ENCODE measurements at places on chromosomes 5 and 9. TPM values are rescaled to one million over a fixed set of nuclear protein-coding genes. Genes with fewer than 3 reads are reported as not detected.

The CFAP90 gene
- total RNA-seq = not detected

- H3K4me1 ChIP-seq = peaks cover 2% of the 10 kb centered on the region
- no peaks in the 10 kb centered on the region for H3K36me3 ChIP-seq
- H3K4me3 ChIP-seq = no peak overlapping the region
- no peak overlapping the region for H3K27ac ChIP-seq
Observed at GRCh38 chr9:27335075-27335474, 38.1 kb upstream of the EQTN start.

The GFPT2 gene
- 0.10 TPM for total RNA-seq

- H3K27me3 ChIP-seq = peaks cover 5% of the 10 kb centered on the region
- no peak overlapping the region for H3K27ac ChIP-seq
- H3K36me3 ChIP-seq = no peaks in the 10 kb centered on the region
- no peak for DNase-seq
- peaks cover 15% of the 10 kb centered on the region for H3K4me1 ChIP-seq
Observed at GRCh38 chr9:79817438-79818004, 245.8 kb downstream of the TLE4 start.

DNA sequence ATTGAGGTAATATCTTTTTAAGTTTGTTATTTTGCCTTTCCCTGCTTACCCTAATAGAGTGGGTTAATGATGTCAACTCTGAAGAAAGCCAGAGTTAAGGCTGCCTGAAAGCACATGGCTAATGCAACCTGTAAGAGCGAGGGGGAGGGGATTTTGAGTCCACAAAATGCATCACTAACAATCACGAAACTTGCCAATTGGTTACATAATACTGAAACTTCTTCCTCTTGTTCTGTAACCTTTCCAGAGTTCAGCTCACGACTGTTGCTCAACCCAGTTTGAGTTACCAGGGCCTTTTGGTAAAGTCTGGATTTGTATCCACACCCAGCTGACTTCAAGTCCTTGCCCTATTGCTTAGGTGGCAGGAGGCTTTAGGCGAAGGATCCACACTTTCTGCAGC lies 308.8 kb downstream of the EFNA5 start:
- H3K36me3 ChIP-seq = no peaks in the 10 kb centered on the region
- H3K27me3 ChIP-seq = peaks cover 4% of the 10 kb centered on the region
- no peaks in the 10 kb centered on the region for H3K4me1 ChIP-seq
- no peak overlapping the region for H3K27ac ChIP-seq
- H3K4me3 ChIP-seq = no peak overlapping the region
- DNase-seq = no peak

GRCh38 chr9:88266416-88266815 lies 121.8 kb upstream of the SPIN1 start:
- no peak overlapping the region for H3K27ac ChIP-seq
- H3K36me3 ChIP-seq = no peaks in the 10 kb centered on the region
- H3K4me3 ChIP-seq = no peak overlapping the region
- DNase-seq = no peak
- H3K27me3 ChIP-seq = no peaks in the 10 kb centered on the region

DNA sequence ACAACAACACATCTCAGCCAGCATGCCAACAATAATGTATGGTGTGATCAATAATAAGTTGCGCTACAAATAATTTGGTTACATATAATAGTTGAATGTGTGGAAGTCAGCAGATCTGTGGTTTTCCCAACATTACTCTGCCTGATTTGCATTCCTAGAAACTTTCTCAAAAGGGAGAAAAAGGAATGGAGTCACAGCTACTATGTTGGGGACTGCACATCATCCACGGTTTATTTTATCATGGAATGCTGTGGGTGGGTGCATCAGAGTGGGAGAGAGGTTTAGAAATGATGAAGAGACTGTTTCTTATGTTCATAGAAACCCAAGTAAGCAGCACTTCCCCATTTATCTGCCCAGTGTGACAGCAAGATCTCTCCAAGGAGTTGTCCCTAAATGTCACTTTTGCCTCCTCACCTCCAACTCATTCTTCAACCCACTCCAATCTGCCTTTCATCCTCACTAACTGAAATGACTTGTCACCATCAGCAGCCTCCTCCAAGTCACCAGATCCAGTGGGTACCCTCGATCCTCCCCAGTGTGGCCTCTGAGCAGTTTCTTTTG lies 2.8 kb upstream of the SPOCK1 start:
- no peak for DNase-seq
- no peaks in the 10 kb centered on the region for H3K36me3 ChIP-seq
- H3K4me3 ChIP-seq = no peak overlapping the region
- H3K4me1 ChIP-seq = no peaks in the 10 kb centered on the region

DNA sequence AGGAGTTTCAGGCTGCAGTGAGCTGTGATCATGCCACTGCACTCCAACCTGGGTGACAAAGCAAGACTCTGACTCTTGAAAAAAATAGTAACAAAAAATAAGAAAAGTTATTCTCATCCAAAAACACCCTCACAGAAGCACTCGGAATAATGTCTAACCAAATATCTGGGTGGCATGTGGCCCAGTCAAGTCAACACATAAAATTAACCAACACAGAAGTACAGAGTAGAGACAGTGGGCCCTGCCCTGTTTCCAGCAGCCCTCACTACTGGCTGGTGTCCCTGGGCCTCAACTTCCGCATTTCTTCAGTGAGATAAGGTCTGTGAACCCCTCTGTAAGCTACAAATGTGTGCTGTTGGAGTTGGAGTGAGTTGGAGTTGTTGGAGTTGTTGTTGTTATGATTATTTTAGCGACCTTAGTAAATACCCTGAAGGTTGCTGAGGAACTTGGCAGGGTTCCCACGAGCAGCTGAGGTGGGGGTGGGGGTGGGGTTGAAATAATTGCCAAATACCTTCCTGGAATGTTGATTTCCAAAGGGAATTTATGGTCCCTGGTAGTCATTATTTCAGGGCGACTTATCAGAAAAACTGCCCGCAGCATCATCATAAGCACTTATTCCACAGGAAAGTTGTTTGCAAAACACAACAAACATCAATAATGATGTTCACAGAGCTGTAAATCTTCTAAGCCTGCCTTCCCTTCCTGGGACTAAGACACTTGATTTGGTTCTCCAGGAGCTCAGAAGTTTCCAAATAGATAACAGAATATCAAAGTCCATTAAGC lies 30.2 kb downstream of the C5orf15 start:
- no peak for DNase-seq
- no peak overlapping the region for H3K4me3 ChIP-seq
- no peaks in the 10 kb centered on the region for H3K36me3 ChIP-seq
- H3K4me1 ChIP-seq = peaks cover 31% of the 10 kb centered on the region
- H3K27me3 ChIP-seq = peaks cover 9% of the 10 kb centered on the region
- no peak overlapping the region for H3K27ac ChIP-seq

GRCh38 chr9:8652255-8652654 lies 852.7 kb upstream of the DMAC1 start:
- no peak for DNase-seq
- no peaks in the 10 kb centered on the region for H3K36me3 ChIP-seq
- H3K4me1 ChIP-seq = no peaks in the 10 kb centered on the region
- H3K27me3 ChIP-seq = no peaks in the 10 kb centered on the region
- H3K27ac ChIP-seq = no peak overlapping the region
- no peak overlapping the region for H3K4me3 ChIP-seq

The THBS4 gene
- total RNA-seq = 0.41 TPM

DNA sequence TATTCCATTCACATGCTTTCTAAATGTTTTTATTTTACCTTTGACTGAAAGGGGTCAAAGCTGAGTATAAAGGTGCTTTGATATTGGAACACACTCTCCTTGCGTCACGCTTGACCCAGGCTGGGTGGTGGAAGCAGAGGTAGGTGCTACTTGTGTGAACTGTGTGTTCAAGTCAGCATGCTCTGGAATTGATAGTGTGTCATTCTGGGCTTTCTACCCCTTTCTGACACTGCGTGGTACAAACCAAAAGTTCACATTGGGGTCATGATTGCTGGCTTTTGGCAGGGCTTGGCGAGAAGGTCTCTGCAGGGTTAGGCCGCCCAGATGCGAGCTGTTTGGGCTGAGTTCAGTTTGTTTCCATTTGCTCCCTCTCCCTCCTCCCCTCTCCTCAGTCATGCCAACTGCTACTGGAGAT lies 131.8 kb downstream of the ADAMTSL1 start:
- H3K27me3 ChIP-seq = peaks cover 6% of the 10 kb centered on the region
- no peak for DNase-seq
- H3K4me3 ChIP-seq = no peak overlapping the region
- H3K36me3 ChIP-seq = no peaks in the 10 kb centered on the region
- H3K4me1 ChIP-seq = no peaks in the 10 kb centered on the region

The LAMC3 gene
- 0.91 TPM for total RNA-seq

The IRGM gene
- total RNA-seq = 2.9 TPM

DNA sequence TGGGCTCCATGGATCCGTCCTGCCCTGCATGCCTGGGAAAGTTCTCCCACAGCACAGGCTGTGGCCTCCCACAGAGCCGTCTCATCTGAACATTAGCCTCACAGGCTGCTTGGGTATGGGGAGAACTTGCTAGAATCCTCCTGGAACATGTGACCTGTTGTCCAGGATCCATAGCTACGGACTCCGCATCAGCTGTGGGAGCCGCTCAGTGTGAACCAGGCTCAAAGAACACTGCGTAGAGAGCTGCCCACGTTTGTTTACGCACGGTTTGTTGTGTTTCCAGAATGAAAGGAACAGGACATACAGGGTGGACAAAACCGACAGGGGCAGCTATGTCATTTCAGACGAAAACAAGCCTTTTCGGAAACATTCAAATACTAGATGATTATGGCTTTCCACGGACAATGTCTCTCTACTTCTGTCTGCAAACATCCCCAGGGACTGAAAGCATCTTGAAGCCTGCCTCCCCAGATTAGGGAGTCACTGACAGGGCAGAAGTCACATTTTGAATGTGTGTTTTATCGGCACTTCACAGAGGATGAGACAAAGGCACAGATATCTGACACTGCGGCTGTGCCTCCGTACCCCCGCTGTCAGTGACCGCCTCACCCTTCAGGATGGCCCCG lies 390.3 kb downstream of the GADD45G start:
- no peak overlapping the region for H3K27ac ChIP-seq
- H3K4me1 ChIP-seq = peaks cover 13% of the 10 kb centered on the region
- DNase-seq = no peak
- H3K36me3 ChIP-seq = no peaks in the 10 kb centered on the region
- H3K27me3 ChIP-seq = no peaks in the 10 kb centered on the region

DNA sequence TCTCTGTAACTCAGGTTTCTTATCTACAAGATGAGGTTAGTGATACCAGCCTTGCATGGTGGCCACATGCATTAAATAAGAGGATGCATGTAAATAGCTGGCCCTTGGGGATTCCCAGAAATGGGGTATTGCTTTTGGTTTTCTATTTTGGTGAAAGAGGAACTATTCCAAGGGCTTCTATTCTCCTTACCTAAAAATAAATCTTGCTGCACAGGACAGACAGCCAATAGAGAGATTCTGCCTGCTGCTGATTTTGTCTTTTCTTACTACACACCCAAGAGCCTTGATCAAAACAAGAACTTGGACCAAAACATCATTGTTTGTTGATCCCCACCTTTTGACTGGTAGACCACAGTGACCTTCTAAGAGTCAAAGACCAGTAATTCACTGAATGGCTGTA lies 161.8 kb downstream of the PJA2 start:
- no peak overlapping the region for H3K4me3 ChIP-seq
- H3K36me3 ChIP-seq = peaks cover 17% of the 10 kb centered on the region
- no peak for DNase-seq
- H3K27me3 ChIP-seq = peaks cover 4% of the 10 kb centered on the region
- no peak overlapping the region for H3K27ac ChIP-seq
- peaks cover 3% of the 10 kb centered on the region for H3K4me1 ChIP-seq

The SLC36A3 gene
- total RNA-seq = not detected

- no peak overlapping the region for H3K4me3 ChIP-seq
- peaks cover 44% of the 10 kb centered on the region for H3K36me3 ChIP-seq
- peaks cover 84% of the 10 kb centered on the region for H3K4me1 ChIP-seq
- no peak for DNase-seq
- H3K27me3 ChIP-seq = no peaks in the 10 kb centered on the region
Observed at GRCh38 chr5:111251921-111252320, 27.7 kb downstream of the CAMK4 start.

The PLEKHG4B gene
- not detected for total RNA-seq

The CENPK gene
- 76.6 TPM for total RNA-seq

GRCh38 chr5:96717874-96718273 lies 55.7 kb downstream of the CAST start:
- H3K27ac ChIP-seq = no peak overlapping the region
- H3K36me3 ChIP-seq = peaks cover 6% of the 10 kb centered on the region

DNA sequence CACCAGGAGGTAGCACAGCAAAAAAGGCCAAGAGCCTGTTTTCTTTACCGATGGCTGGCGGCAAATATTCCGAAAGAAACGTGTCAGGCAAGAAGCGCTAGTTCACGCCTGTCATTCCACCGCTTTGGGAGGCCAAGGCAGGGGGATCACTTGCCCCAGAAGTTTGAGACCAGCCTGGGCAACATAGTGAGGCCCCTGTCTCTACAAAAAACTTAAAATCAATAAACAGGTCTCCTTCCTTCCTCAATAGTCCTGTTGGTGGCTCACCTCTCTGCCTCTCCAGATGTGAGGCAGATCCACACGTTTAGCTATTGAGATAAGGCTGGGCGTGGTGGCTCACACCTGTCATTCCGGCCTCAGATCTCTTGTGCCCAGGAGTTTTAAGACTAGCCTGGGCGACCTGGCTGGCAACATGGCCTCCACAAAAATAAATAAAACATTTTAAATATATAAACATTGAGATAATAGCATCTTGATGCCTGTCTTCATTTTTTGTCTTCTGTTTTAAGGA lies 1.3 kb upstream of the TMEM250 start:
- H3K4me3 ChIP-seq = peak overlapping the region; percentile 85
- peaks cover 2% of the 10 kb centered on the region for H3K4me1 ChIP-seq
- peak overlapping the region; percentile 80 for H3K27ac ChIP-seq
- H3K27me3 ChIP-seq = peaks cover 2% of the 10 kb centered on the region
- DNase-seq = no peak

- no peaks in the 10 kb centered on the region for H3K36me3 ChIP-seq
- DNase-seq = no peak
- no peak overlapping the region for H3K4me3 ChIP-seq
- no peak overlapping the region for H3K27ac ChIP-seq
- no peaks in the 10 kb centered on the region for H3K4me1 ChIP-seq
- no peaks in the 10 kb centered on the region for H3K27me3 ChIP-seq
Observed at GRCh38 chr9:16611983-16612382, 258.5 kb downstream of the BNC2 start.

The LCN1 gene
- not detected for total RNA-seq

The IFNB1 gene
- total RNA-seq = 0.62 TPM

The HAND1 gene
- total RNA-seq = not detected

DNA sequence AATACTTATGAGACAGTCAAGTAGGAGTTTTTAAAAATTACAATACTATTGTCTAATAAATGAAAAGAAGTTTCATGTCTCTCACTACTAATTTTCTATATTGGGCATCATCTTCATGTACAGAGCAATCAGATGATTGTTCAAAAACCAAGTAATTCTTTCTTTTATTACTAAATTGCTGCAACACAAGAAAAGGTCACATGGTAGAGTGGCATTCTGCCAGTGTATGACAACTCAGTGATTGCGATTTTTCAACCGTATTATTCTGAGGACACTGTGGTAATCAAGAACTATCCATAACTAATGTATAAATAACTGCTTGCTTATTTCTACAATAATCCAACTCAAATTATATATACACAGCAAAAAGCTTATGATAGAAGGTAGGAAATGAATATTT lies 96.7 kb upstream of the GRHPR start:
- no peak overlapping the region for H3K27ac ChIP-seq
- no peak for DNase-seq
- H3K36me3 ChIP-seq = peaks cover 11% of the 10 kb centered on the region
- H3K4me1 ChIP-seq = peaks cover 18% of the 10 kb centered on the region
- no peaks in the 10 kb centered on the region for H3K27me3 ChIP-seq

Data from activated naive CD8-positive, alpha-beta T cell treated with anti-CD3 and anti-CD28 coated beads for 36 hours (primary cell).